Inflammatory macrophage (primary cell): ENCODE measurements at places on chromosomes 5 and 9.

- DNase-seq, result no peak
Measured at GRCh38 chr9:77841739-77842386, 189.7 kb downstream of the GNAQ start.

GRCh38 chr9:13673348-13673747 is 393.9 kb upstream of the MPDZ start:
- no peak for DNase-seq

- DNase-seq, result no peak
Measured at GRCh38 chr5:122780296-122780695, 5.4 kb downstream of the SNX2 start.

GRCh38 chr9:90176901-90177300 is 465.7 kb downstream of the DIRAS2 start:
- no peak for DNase-seq

GRCh38 chr9:79357194-79357593 is 214.6 kb upstream of the TLE4 start:
- DNase-seq, result no peak

DNA sequence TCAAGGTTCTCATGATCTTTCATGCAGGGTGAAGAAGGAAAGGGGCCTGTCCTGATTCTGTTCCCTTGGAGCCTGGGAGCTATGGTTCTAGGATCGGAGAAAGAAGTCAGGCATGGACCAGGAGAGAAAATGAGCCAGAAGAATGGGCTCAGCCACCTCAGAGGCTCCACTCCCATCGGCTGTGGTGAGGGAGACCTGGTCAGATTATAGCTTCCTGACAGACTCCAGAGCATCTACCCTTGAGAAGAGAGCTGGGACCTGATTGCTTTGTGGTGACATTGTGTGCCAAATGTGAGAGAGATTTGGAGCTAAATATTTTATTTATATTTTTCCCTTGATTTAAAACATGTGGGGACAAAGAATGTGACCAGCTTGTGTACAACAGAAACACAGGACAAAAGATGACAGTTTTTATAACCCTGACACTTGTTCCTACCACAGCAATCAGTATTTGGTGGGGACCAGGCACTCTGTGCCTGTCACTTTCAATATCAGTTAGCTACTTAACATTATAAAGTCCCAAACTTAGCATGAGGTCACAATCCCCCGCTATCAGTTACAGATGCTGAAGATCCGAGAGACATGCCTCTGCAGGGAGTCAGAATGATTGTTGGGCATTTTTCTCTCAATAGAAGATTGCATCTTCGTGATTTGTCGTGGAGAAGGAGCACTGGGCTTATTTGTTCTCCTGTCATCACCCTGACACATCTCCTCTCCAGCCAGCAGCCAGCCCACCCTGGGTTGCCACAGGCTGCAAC is 228.3 kb upstream of the ADAMTS16 start:
- DNase-seq, result no peak

DNA sequence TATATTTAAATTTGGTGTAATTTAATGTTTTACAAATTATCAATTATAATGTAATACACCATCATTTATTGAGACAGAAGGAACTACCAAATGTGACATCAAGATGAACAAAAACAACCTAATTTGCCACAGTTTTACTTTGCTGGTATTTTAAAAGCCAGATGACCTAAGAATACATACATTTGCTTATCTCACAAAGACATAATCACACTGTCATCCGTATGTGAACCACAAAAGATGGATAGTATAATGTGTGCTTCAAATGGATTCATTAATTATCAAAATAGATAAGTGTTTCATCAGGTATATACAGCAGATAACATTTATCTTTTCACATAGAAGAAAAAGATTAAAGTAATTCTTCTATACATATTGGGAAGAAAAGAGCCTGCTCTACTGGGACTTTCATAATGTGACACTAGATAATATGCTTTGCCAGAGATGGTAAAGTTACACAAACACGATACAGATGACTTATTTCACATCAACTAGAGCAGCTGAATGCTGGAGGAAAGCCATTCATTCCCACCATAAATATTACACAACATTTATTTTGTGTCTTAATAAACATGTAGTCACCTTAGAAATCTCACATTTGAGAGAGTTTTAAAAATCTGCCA is 278.5 kb downstream of the ISL1 start:
- no peak for DNase-seq

DNA sequence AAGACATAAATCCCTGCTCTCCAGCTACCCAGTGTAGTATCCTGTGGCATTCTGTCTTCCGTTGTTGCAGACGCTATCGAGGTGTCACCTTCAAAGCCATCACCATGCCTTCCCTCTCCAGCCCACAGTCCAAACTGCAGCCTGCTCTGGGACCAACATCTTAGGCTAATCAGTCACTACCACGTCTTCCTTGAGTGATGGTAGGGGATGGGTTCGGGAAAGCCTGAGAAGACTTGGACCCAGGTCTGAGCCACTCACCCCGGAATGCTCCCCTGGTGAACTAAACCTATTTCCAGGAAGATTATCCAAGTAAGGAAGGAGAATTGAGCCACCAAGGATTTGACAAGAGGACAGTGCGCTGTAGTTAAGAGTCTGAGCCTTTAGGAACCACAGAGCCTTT is 52.9 kb upstream of the IRX1 start:
- DNase-seq, result no peak

DNA sequence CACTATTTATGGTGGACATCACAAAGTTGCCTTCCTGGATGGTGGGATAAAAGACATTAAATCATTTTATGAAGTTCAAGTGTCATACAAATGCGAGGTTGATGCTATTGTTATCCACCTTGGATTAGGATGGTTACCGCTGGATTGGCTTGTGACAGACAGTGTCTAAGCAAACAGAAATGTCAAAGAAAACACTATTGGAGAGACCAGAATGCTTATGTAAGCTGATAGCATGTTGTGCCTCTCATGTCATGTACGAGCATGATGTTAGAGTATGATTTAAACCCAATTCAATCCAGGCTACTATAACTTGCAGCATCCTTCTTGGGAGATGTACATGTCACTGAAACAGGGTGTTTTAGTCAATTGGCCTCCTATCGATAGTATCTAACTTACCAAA is 178.8 kb upstream of the C9orf72 start:
- no peak for DNase-seq

DNA sequence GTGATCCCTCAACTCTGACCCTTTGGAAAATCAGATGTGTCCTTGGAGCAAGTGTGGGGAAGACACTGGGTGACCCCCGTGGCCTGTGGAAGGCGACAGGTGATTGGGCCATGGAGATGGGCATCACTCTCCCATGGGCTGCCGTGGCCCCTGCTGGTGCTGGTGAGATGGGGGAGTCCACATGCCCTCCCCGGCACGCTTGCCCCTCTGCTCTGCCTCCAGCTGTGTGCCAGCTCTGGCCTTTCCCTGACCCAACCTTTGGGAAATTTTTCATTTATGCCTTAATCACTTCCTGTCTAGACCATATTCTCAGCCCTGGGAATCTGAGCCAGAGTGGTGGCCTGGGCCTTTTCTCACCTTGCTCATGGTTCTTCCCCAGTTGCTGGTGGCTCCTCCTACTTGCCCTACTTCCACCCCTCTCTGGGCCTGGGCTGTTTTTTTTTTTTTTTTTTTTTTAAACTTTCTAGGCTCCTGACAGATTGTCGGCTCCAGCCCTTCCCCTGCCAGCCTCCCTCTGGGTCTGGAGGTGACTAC is 56.6 kb downstream of the RGS3 start:
- DNase-seq, result no peak

GRCh38 chr9:136846376-136847087 is 2.7 kb upstream of the PHPT1 start:
- DNase-seq, result peak; percentile 16

GRCh38 chr9:124964056-124964455 is 23.2 kb upstream of the GOLGA1 start:
- DNase-seq, result no peak

DNA sequence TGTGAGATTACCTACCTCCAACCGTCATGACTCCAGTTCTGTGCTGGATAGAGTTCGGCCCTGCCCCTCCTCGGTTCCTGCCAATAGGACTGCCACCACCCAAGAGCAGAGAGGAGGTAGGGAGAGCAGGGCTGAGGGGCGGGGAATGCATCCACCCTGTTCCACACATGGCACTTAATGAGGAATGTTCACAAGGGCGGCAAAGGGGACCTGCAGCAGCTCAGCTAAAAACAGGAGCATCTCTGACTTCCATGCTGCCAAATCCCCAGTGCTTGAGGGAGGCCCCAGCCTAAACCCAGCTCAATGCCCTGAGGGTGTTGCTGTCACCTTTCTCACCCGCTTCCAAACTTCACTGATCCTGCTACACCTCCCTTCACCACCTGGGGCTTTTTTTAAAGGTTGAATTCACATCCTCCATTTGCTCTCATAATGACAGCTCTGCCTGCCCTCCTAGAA is 7.8 kb upstream of the DELE1 start:
- no peak for DNase-seq

DNA sequence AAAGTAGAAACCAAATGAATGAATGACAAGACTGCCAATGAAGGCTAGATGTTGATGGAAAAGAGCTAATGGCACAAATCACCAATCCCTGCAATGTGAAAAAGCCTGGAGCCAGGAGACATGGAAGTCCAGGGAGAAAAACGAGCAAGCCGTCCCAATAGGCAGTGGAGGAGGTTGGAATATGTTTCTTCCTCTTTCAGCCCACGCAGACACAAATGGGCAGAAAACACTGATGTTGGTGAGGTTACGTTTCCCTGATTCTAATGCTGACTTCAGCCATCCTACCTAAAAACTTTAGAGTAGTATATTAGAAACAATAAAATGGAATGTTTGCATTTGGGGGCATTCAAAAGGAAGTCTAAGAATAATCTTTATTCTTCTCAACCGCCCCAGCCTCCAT is 23.9 kb upstream of the KIF2A start:
- peak; percentile 54 for DNase-seq

GRCh38 chr5:16549491-16550206 is 67.1 kb downstream of the RETREG1 start:
- no peak for DNase-seq

- peak; percentile 61 for DNase-seq
Measured at GRCh38 chr9:83544002-83544698, 5.9 kb upstream of the FRMD3 start.

DNA sequence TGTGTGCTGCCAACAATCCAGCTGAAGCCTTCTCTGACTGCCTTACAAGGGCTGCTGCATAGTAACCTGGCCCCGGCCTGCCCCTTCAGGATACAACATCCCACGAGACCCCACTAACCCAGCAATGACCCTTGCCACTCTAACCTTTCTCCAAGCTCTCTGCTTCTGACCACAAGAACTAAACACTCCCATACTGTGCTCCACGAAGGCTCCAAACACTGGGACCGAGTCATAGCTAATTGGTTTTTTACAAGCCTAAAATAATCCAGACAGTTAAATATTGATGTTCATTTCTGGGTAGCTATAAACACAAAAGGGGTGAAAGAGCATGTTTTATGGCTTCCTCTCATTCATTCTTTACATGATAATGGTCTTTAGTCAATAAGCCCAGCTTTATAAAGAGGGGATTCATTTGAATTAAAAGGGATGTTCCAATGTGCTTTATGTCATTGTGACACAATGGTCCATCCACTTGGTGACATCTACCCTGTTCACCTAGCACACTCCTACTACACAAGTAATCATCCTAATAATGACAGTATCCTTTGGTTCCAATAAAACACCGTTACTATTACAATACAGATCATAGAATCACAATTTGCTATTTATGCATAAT is 16.2 kb upstream of the TLE4 start:
- DNase-seq, result no peak

GRCh38 chr5:126119887-126120442 is 303.2 kb upstream of the GRAMD2B start:
- no peak for DNase-seq

GRCh38 chr5:81097713-81098112 is 135.4 kb upstream of the CKMT2 start:
- DNase-seq, result no peak

GRCh38 chr5:93277051-93277450 is 304.0 kb downstream of the NR2F1-AS1 start:
- DNase-seq, result no peak

GRCh38 chr5:134088291-134088690 is 26.2 kb upstream of the TCF7 start:
- DNase-seq, result no peak

DNA sequence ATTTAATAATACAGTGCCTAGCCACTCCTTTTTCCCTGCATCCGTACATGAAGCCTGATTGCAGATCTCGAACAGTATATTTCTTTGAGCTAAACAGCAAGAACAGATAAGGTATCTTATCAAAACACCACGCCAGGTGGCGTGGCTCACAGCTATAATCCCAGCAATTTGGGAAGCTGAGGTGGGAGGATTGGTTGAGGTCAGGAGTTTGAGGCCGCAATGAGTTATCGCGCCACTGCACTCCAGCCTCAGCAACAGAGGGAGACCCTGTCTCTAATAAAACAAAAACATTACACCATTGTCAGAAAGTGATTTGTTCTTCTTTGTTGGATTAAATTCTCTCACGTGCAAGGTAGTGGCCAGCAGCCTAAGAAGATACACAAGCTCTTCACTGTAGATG is 291.2 kb upstream of the DMRT1 start:
- DNase-seq, result no peak

DNA sequence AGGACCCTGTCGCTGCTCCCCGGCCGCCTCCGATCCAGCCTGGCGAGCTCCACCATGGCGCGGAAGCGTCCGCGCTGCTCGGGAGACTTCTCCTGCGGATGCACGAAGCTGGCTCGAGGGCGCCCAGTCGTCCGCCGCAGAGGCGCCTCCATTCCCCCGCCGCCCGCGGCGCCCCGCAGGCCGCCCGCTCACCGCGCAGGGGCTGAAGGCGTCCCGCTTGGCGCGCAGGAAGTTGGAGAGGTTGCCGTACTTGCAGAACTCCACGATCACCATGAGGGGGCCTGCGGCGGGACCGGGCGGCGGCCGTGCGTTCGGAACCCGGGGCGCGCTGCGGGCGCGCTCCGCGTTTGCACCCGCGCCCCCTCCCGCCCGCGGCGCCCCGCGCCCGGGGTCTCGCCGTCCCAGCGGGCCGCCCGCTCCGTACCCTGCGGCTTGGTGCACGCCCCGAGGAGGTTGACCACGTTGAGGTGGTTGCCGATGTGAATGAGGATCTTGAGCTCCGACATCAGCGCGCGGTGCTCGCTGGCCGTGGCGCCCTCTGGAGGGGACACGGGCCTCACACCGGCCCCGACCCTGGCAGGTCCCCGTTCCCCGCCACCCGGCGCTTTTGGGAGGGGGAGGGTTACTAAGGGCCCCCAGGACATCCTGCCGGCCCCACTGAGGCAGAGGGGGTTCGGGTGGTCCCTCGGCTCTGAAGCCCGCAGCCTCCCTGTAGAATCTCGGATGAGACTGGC is 27.7 kb upstream of the SCGB3A1 start:
- peak; percentile 31 for DNase-seq
